ENCODE measurements at places on chromosomes 7 and 10.

GRCh38 chr7:4722960-4723630, 41.0 kb downstream of the FOXK1 start:
- no peak for DNase-seq

GRCh38 chr7:135231686-135232085, 2.0 kb upstream of the STRA8 start:
- DNase-seq: no peak

GRCh38 chr7:30411897-30412296, 66.7 kb downstream of the NOD1 start:
- no peak for DNase-seq

GRCh38 chr7:100546926-100547800, 8.2 kb downstream of the AGFG2 start:
- no peak for DNase-seq

DNA sequence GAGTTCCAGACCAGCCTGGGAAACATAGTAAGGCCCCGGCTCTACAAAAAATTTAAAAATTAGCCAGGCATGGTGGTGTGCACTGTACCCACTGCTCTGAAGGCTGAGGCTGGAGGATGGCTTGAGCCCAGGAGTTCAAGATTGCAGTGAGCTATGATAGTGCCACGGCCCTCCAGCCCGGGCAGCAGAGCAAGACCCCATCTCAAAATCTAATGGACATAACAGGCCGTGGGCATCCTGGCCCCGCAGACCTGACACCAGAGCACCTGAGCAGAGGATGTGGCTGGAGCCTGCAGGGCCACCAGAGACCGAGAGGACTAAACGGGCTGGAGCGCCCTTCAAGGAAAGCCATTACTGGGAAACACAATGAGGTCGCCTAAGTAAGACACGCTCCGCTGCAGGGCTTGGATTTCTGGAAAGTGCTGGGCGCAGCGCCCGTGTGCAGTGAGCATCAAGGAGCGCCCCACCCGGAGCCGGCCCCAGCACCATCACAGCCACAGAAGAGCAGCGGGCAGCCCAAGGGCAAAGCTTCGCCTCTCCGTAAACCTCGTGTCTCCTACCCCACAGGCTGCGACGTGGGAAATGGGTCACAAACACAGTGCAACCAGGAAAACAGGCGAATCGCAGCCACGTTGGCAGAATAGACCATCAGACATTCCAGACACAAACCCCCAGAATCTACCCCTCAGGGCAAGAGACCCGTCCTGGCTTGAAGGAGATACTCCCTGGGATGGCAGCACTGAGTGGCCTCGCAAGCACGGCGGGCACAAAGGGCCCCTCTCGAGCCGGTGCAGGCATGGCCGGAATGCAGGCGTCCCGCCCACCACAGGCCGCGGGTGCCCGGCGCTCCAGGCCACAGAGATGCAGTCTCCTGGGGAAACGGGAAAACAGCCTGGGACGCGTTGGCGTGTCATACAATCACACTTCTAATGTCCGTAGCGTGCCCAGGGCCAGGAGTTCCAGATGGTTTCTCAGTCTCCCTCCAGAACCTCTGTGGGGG, 4.9 kb downstream of the RADIL start:
- no peak for DNase-seq

DNA sequence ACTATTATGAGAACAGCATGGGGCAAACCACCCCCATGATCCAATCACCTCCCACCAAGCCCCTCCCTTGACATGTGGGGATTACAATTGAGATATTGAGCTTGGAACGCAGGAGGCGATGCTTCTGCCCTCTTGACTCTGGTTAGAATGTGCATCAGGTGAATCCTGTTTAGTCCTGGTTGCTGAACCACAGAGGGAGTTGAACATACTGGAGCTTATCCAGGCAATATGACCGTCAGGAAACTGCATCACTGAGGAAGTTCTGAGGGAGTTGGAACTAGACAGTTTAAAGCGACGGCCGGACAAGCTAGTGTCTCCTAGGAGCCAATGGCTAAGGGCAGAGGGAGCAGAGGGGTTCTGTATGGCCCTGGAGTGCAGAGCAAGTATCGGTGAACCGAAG, 31.8 kb upstream of the GARS1 start:
- no peak for DNase-seq

GRCh38 chr7:151243408-151244195, 4.9 kb downstream of the SMARCD3 start:
- DNase-seq: no peak

- no peak for DNase-seq
Observed at GRCh38 chr10:62548686-62549085, 174.5 kb downstream of the ZNF365 start.

- DNase-seq: no peak
Observed at GRCh38 chr10:112695539-112695938, 248.5 kb downstream of the VTI1A start.

DNA sequence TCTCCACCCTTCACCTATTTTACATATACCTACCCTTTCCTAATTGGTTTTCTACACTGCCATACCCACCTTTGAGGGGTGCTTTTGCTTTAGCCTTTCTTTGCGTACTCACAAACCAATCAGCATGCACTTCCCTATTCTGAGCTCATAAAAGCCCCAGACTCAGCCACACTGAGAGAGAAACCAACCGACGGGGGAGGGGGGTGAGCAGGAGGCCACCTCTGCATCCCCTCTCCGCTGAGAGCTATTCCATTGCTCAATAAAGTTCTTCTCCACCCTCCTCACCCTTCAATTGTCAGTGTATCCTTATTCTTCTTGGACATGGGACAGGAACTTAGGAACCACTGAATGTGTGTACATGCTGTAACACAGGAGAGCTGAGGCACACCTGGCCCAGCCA, 9.0 kb upstream of the FKBP9 start:
- no peak for DNase-seq

DNA sequence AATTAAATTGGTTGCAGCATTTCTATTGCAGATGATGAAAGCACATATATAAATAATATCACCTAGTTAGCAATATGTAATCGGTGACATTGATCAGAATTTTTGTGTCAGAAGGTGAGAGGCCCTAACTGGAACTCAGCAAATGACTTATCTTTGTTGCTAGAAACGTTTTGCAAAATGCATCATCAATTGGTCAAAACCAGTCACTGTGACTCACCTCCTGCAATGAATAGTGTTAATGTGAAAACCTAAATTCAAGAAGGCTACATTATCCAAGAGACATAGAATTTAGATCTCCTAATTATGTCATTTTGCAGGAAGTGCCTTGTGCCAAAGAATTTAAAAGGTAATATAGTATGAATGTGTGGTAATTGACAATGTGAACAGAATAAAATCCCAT, 9.8 kb upstream of the PNLIPRP3 start:
- DNase-seq: no peak

- no peak for DNase-seq
Observed at GRCh38 chr7:151518105-151518946, 1.4 kb downstream of the RHEB start.

GRCh38 chr10:31728698-31729224, 199.9 kb downstream of the ARHGAP12 start:
- DNase-seq: no peak

- no peak for DNase-seq
Observed at GRCh38 chr10:49010295-49010694, 70.7 kb upstream of the LRRC18 start.

- DNase-seq: no peak
Observed at GRCh38 chr7:46210467-46210866, 289.4 kb upstream of the IGFBP3 start.

DNA sequence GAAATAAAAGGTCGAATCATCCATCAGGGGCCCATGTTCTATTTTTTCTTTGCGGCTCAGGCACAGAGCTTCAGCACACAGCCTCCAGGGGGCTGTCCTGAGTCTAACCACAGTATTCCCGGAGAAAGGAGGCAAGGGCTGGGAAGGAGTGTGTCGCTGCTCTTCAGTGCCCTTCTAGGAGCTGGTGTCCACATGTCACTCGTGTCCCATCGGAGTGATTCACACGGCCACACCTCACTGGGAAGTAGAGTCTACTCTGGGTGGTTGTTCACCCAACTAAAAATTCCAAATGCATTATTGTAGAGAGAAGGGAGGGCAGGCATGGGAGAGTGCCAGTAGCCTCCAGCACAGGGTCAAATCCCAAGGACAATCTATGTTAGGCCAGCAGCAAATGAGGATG, 114.8 kb upstream of the LANCL2 start:
- DNase-seq: no peak

- peak; percentile 10 for DNase-seq
Observed at GRCh38 chr10:101217450-101218281, 11.6 kb downstream of the LBX1 start.

DNA sequence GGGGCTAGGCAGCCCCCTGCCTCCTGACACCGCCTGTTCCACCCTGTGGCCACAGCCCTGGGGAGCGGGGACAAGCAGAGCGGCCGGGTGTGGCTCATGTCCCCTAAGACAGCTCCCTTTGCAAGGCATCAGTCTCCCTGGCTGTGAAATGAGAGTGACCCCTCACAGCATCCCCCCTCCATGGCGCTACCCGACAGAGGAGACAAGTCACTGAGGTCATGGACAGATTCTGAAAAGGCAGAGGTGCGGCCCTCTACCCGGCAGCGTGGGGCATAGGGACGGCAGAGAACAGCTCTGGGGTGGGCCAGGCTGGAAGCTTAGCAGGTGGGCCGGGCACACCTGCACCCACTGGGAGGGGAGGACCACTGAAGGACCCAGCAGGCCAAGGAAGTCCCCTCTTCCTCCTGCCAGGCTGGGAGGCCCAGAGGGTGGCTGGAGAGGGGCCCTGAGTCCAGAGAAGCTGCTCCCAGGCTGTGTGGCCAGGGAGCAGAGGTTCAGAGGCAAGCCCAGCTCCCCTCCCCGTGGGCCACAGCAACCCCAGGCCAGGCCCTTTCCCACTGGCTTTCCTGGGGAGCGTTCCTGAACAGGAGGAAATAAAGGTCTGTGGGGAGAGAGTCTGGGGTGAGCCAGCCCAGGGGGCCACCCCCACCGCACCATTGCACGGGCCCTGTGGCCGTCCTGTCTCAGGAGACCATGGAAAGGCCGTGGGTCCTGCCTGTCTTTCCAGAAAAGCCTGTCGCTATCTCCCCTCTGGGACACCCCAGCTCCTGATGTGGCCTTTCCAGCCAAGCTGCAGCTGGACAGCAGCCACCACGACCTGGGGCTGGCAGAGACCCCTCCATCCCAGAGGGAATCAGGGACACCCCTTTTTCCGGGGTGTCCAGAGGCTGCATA, 1.7 kb downstream of the ADAP1 start:
- DNase-seq: no peak

- no peak for DNase-seq
Observed at GRCh38 chr10:43044448-43044921, 32.4 kb upstream of the RET start.

DNA sequence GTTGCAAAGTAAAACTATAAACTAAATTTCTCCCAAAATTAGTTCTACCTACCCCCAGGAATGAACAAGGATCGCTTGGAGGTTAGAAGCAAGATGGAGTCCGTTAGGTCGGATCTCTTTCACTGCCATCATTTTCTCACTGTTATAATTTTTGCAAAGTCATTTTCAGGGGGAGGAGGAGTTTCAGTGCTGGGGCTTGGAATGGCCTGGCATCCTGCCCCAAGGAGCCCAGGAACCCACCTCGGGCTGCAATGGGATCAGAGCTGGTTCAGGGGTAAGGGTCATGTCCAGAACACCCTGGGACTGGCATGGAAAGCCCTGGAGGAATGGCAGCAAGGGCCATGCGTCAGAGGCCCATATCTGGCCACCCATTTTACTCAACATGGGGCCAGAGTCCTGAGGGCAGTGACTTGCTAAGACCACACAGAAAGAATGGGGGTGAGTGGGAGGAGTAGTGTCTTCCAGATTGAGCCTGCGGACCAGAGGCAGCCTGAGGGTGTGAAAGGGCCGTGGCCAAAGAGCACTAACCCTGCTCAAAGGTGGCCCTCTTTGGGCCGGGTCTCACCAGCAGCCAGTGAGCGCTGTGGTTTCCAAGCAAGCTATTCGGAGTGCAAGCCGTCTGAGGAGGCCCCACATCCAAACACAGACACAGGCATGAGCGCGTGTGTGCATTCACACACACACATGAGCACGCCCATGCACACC, 31.8 kb downstream of the GPRIN2 start:
- DNase-seq: no peak

DNA sequence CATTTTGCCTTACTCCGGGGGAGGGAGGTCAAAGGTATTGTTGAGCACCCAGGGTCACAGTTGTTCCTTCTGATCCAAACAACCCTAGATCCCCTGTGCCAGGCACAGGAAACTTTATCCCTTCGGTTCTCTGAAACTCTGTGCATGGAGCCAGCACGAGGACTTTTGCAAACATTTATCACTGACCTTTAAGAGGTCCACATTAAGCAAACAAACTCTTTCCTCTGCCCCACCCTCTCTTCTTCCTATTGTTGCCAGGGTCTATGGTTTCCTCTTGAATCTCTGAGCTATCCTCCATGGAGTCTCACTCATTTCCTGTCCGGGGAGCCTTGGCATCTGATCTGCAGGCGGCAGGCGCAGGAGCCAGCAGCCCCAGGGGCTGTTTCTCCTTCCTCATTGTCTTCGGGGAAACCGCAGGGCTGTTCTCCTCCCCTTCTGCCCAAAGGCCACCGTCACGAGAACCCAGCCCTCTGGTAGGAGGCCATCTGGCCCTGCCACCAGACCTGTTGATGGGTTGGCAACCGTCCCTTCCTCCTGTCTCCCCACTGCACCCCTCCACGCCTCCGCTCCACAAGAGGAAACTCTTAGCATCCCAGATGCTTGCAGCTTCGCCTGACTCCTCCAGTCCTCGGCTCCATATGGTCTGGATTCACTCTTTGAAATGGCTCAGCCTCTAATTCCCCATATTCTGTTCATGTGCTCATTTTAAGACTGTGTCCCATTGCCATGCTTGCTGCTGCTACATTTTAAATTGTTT, 327.3 kb upstream of the NRP1 start:
- DNase-seq: peak; percentile 43

DNA sequence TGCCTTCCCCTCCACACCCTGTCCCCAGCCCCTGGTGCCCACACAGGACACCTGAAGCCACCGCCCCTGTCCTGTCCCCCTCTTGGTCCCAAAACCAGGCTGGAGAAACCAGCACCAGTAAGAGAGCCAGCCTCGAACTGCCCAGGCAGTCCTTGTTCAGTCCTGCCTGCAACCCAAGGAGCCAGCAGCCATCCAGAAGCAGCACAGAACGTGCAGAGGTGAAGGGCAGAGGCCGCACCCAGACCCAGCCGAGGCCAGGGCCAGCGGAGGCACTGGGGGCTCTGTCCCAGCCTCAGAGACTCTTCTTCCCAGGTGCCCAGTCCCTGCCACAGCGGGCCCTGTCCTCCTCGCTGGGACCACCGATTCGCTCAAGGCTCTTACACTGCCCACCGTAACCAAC, 23.3 kb upstream of the CNPY1 start:
- no peak for DNase-seq

GRCh38 chr10:15242261-15242840, 73.9 kb upstream of the NMT2 start:
- no peak for DNase-seq

Measured in substantia nigra (tissue), 51 donors.